ENCODE measurements at places on chromosomes 3 and 15.

- DNase-seq: no peak
Measured at GRCh38 chr15:42267286-42267685, 5.7 kb upstream of the GANC start.

- peak; percentile 71 for DNase-seq
Measured at GRCh38 chr15:32747921-32748342, 30.1 kb downstream of the GREM1 start.

- no peak for DNase-seq
Measured at GRCh38 chr15:92000709-92001108, 147.2 kb downstream of the SLCO3A1 start.

DNA sequence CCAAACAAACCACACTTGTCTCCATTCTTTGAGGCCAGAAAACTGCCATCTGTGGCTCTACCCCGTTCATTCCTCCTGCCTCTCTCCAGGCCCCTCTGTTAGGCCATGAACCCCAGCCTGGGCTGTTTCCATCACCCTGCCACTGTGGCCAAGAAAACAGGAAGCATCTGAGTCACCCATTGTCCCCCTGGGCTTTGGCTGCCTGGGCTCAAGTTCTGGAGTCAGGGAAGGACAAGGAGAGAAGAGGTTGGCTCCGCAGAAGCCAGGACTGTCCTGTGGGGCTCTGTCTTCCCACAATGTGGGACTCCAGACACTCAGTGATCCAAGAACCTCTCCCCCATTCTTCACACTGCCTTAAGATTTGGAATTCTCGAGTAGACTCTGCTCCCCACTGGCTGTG, 14.8 kb upstream of the LCTL start:
- DNase-seq: peak; percentile 73

DNA sequence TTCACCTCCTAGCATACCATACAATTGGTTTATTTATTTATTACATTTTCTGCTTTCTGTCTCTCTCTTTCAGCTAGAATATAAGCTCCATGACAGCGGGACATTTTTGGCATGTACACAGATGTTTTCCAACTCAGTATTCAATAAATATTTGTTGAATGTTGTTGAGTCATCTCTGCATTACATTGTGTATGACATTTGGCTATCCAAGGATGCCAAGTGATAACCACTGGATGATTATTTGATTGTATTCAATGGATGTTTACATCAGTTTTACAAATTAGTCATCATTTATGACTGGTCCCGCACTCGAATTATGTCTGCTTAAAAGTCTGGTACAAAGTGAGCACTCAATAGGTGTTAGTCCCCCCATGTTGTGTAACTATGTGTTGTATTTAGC, 49.5 kb upstream of the STXBP5L start:
- no peak for DNase-seq

Measured in fibroblast of skin of scalp (primary cell).